Ascending aorta (tissue), 2 donors: ENCODE measurements at places on chromosomes 11 and 22. TPM values are rescaled to one million over a fixed set of nuclear protein-coding genes. Genes with fewer than 3 reads are reported as not detected.
A peak's percentile ranks its signal among the peaks of the same experiment; 100 is the strongest.

DCHS1 gene
- 58.0 TPM for total RNA-seq

OR51B4 gene
- total RNA-seq: not detected

P2RX6 gene
- total RNA-seq: not detected

GANAB gene
- total RNA-seq: 326 TPM

TP53I11 gene
- 266 TPM for total RNA-seq

RTN4RL2 gene
- 0.64 TPM for total RNA-seq

CTSW gene
- not detected for total RNA-seq

HPX gene
- 16.8 TPM for total RNA-seq

UCP3 gene
- not detected for total RNA-seq

GRCh38 chr11:121369366-121369765, 76.8 kb downstream of the SC5D start:
- DNase-seq: no peak
- no peaks in the 10 kb centered on the region for H3K36me3 ChIP-seq
- no peaks in the 10 kb centered on the region for H3K4me1 ChIP-seq
- no peak overlapping the region for H3K27ac ChIP-seq

DNA sequence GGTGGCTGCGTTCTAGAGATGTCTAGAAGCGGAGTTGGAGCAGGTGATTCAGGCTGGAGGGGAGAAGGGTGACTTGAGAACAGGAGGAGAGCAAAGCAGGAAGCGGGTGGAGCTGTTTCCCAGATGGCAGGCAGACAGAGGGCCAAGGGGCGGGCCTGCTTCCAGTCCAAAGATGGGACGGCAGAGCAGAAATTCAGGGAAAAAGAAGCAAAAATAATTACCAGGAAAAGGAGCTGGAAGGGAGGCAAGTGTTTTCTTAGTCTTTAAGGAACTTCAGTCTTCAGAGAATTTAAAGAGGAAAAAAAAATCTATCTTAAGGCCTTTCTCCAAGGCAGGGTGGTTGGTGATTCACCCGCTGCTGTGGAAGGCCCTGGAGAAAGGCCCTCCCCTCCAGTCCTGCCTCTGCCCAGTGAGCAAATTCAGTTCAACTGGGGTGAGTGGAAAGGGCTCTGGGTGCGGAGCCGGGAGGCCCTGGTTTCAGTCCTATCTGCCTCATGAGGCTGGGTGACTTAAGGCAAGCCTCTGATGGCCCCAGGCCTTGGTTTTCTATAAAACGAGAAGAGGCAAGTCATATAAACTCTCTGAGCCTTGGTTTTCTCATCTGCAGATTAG, 4.5 kb upstream of the CREB3L1 start:
- H3K36me3 ChIP-seq: no peaks in the 10 kb centered on the region
- no peaks in the 10 kb centered on the region for H3K27me3 ChIP-seq
- no peak overlapping the region for H3K4me3 ChIP-seq
- peak overlapping the region; percentile 79 for H3K27ac ChIP-seq
- H3K4me1 ChIP-seq: peaks cover 6% of the 10 kb centered on the region

DNA sequence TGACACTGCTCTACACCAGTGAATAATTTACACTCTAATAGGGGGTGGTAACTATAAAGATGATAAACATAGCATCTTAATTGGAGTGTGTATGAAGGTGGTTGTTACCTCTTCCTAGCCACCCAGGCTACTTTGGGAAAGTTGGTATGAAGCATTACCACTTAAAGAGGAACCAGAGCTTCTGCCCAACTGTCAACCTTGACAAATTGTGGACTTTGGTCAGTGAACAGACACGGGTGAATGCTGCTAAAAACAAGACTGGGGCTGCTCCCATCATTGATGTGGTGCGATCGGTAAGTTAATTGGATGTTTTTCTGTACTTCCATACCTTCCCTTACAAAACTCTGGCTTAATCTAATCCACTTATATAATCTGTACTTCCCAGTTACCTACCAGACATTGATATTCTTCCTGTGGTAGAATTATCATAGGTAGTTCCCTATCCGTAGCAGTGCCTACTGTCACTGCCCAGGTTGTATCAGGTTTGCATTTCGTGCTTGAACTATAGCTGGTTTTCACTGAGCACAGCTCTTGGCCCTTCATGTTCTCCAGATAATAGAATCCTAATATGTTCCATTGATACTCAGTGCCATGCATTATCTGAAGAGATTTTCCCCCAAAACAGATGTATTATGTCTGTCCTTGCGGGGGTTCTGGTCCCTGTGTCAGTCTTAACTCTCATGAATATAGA, 2.2 kb downstream of the RPL27A start:
- H3K4me1 ChIP-seq: peaks cover 5% of the 10 kb centered on the region
- DNase-seq: no peak
- no peaks in the 10 kb centered on the region for H3K27me3 ChIP-seq
- H3K27ac ChIP-seq: peak overlapping the region; percentile 97
- peaks cover 21% of the 10 kb centered on the region for H3K36me3 ChIP-seq

DNA sequence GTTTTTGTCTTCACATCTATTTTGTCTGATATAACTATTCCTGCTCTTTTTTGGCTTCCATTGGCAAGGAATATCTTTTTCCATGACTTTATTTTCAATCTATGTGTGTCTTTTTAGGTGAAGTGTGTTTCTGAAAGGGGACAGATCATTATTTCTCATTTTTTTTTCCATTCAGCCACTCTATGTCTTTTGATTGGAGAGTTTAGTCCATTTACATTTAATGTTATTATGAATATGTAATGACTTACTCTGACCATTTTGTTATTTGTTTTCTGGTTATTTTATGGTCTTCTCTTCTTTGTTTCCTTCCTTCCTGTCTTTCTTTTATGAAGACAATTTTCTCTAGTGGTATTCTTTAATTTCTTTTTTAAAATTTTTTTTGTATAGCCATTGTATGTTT, 178.6 kb upstream of the CNTN5 start:
- no peak for DNase-seq
- no peaks in the 10 kb centered on the region for H3K36me3 ChIP-seq
- no peak overlapping the region for H3K27ac ChIP-seq
- no peaks in the 10 kb centered on the region for H3K27me3 ChIP-seq

GRCh38 chr22:20135265-20135664, 3.7 kb downstream of the ZDHHC8 start:
- no peak overlapping the region for H3K4me3 ChIP-seq
- H3K27ac ChIP-seq: no peak overlapping the region
- no peaks in the 10 kb centered on the region for H3K27me3 ChIP-seq
- no peak for DNase-seq
- peaks cover 4% of the 10 kb centered on the region for H3K36me3 ChIP-seq
- peaks cover 40% of the 10 kb centered on the region for H3K4me1 ChIP-seq

DNA sequence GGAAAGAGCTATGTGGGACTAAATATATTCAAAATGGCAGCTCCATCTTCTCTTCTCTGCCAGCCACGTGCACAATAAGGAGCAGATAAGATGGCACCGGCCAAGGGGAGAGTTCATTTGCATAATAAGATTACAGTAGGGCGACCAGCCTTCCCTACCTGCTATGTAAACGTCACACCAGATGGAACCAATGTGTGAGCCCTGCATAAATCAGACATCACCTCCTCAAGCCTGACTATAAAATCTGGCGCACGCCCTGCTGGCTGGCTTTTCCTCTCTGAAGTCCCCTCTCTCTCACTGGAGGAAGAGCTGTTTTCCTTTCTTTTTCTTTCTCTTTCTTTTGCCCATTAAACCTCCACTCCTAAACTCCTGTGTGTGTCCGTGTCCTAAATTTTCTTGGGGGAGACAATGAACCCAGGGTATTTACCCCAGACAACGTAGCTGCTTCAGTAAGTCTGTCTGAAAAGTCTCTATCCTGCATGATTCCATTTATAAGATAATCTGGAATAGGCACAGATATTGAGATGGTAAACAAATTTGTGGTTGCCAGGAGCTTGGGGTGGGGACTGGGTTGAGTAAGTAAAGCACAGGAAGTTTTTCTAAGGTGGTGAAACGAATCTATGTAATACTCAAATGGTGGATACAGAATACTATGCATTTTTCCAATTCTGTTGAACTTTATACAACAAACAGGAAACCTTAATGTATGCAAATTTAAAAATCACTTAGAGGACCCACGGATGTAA, 670.0 kb upstream of the KIRREL3 start:
- no peak overlapping the region for H3K4me3 ChIP-seq
- H3K4me1 ChIP-seq: no peaks in the 10 kb centered on the region
- no peak overlapping the region for H3K27ac ChIP-seq
- DNase-seq: no peak
- no peaks in the 10 kb centered on the region for H3K27me3 ChIP-seq
- H3K36me3 ChIP-seq: no peaks in the 10 kb centered on the region

GRCh38 chr22:25942115-25942855, 200.3 kb downstream of the MYO18B start:
- DNase-seq: no peak
- no peak overlapping the region for H3K4me3 ChIP-seq
- H3K36me3 ChIP-seq: peaks cover 12% of the 10 kb centered on the region
- no peak overlapping the region for H3K27ac ChIP-seq
